GM23338 (cell line): ENCODE measurements at places on chromosomes 7 and 10. TPM values are rescaled to one million over a fixed set of nuclear protein-coding genes. Genes with fewer than 3 reads are reported as not detected.

Gene ABLIM1
- total RNA-seq = 45.1 and 46.6 TPM in 2 replicates

Gene GPR85
- total RNA-seq = 0.35 and 0.47 TPM in 2 replicates

GRCh38 chr7:8371742-8372141 lies 61.7 kb upstream of the NXPH1 start:
- DNase-seq = no peak
- H3K4me1 ChIP-seq = no peaks in the 10 kb centered on the region

- H3K36me3 ChIP-seq = no peaks in the 10 kb centered on the region; the same call in 1 of the 2 replicates
- no peaks in the 10 kb centered on the region for H3K27me3 ChIP-seq
- DNase-seq = no peak
- peak overlapping the region; percentile 82 for H3K27ac ChIP-seq
- H3K4me3 ChIP-seq = no peak overlapping the region
- no peaks in the 10 kb centered on the region for H3K4me1 ChIP-seq
Observed at GRCh38 chr7:131027287-131027773, 293.3 kb upstream of the KLF14 start.

DNA sequence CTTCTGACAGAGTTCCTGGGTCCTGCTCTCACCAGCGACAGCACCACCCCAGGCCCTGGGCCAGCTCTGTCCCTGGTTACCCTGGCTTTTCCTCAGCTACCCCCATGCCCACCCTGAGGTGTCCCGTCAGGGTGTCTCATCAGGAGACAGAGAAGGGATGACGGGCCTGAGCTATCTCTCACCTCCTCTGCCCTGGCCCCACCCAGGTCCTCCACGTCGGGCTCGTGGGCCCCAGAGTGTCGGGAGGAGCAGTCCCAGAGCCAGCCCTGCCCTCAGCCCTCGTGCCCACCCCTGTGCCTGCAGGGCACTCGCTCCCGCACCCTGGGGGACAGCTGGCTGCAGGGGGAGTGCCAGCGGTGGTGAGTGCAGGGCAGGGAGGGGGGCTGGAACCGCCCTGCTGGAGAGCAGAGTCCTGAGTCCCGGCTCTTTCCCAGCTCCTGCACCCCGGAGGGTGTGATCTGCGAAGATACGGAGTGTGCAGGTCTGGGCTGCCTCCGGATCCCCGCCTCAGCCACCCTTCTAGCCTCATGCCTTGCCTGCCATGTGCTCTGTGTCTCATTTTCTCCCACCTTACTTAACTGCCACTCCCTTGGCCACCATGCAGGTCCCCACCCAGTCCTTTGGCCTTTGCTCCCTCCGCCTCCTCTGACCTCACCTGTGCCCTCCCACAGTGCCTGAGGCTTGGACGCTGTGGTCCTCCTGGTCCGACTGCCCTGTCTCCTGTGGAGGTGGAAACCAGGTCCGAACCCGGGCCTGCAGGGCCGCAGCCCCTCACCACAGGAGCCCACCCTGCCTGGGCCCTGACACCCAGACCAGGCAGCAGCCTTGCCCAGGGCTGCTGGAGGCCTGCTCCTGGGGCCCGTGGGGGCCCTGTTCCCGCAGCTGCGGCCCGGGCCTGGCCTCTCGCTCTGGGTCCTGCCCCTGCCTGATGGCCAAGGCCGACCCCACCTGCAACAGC lies 16.7 kb upstream of the ZNF862 start:
- no peak for DNase-seq
- H3K4me1 ChIP-seq = no peaks in the 10 kb centered on the region
- H3K4me3 ChIP-seq = no peak overlapping the region
- no peaks in the 10 kb centered on the region for H3K36me3 ChIP-seq

DNA sequence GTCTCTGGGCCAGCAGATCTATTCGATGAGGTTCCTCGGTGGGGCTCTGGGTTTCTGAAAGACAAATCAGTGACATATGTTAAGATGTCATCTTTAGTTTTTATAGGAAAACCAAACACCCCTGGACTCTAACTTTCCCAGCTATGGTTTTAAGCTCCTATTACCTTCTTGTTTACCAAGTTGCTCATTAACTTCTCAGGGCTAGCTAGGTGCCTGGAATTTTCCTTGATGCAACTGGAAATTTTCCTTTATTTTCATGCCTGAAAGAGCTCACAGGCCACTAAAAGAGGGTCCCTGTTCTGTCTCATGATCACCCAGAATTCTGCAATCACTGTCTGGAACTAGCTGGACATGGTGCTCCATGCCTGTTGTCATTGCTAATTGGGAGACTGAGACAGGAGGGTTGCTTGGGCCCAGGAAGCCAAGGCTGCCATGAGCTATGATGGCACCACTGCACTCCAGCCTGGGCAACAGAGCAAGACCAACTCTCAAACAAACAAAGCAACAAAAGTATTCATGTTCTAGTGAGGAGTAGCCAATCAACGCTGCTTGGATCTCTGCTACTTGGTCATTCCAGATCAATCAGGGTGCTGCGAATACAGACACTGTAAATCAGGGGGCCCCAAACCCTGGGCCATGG lies 1173.5 kb upstream of the AUTS2 start:
- no peak for DNase-seq
- H3K4me3 ChIP-seq = no peak overlapping the region
- H3K27ac ChIP-seq = no peak overlapping the region
- H3K36me3 ChIP-seq = no peaks in the 10 kb centered on the region

Gene PRF1
- not detected in 2 replicates for total RNA-seq

- no peaks in the 10 kb centered on the region; the same call in 1 of the 2 replicates for H3K36me3 ChIP-seq
- H3K4me3 ChIP-seq = no peak overlapping the region
- peaks cover 57% of the 10 kb centered on the region for H3K4me1 ChIP-seq
- H3K27me3 ChIP-seq = no peaks in the 10 kb centered on the region
Observed at GRCh38 chr7:105647591-105647990, 66.3 kb upstream of the EFCAB10 start.

Gene CTAGE4
- total RNA-seq = 3.4 and 10.1 TPM in 2 replicates

DNA sequence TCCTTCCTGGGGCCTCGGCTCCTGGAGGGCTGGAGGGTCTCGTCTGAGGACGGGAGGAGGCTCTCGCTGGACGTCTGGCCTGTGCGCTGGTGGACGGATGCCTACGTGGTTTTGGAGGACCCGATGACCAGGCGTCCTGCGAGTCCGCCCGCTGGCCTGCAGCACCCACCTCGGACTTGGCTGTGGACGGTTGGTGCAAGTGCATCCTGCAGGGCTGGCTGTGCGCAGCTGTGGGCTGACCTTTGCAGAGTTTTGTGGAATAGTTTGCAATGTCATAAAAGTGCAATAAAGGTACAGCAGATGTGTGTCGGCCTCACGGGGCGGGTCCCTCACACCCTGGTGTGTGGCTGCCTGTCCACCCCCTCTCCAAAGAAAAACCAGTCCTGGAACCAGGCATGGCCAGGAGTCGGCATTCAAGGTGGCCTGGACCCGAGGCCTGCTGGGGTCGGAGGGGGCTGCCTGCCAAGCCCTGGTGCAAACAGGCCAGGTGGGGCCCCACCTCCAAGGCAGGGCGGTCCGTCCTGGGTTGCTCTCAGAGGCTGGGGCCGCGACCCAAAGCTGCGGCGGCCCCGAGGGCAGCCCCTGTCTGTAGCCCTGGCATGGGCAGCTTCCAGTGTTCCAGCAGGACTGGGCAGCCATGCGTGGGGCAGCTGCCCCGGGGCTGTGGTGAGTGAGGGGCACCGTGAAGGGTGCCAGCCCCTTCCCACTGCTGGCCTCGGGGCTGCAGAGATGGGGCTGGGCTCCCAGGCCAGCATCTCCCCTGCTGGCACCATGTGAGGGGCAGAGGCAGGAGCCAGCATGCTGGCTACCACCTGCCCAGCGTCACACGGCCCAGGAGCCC lies 29.3 kb upstream of the FOXL3 start:
- H3K27me3 ChIP-seq = no peaks in the 10 kb centered on the region
- H3K4me1 ChIP-seq = no peaks in the 10 kb centered on the region
- H3K4me3 ChIP-seq = no peak overlapping the region
- no peak overlapping the region for H3K27ac ChIP-seq

DNA sequence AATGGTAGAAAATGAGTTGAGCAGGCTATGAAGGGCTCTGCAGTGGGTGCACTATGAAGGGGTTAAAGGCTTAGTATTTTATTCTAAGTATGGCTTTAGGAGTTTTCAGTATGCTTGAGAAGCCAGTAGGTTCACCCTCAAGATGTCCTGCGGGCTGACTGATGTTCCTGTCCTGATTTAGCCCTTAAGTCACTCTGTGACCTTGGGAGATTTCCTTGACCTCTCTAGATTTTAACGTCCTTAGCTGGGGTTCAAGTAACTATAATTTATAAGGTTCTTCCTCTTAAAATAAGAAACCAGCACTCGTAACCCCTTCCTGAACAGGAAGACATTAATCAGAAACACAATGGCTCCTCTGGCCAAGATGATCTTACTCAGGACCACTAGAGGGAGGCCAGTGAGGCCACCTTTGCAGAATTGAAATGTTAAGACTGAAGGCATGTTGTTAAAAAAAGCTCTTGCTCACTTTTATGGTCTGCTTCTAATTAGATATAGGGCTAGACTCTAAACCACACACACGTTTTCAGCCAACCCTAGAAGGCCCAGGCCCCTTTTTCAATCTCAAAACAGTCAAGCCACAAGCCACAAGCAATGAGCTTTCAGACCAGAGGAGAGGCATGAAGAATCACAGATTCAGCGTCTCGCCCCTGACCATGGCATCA lies 41.9 kb downstream of the CDK1 start:
- no peak overlapping the region for H3K4me3 ChIP-seq
- H3K36me3 ChIP-seq = no peaks in the 10 kb centered on the region
- H3K27ac ChIP-seq = no peak overlapping the region
- peak; percentile 54 for DNase-seq

DNA sequence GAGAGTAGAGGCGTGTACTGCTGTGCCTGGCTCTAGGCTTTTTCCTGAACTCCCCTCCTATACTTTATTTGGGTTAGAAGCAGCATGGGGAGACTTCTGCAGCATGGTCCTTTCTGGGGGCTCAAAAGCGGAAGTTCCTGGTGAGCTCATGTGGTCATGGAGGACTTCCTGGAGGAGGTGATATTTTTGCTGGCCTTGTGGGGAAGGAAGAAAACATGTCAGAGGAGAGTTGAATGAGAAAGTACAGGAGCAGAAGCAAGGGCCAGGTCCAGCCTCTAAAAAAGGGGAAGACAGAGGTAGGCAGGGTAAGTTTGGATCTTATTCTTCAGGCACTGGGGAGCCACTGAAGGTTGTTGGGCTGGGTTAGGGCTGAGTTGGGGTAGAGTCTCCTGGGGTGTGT lies 45.5 kb downstream of the CASTOR2 start:
- no peaks in the 10 kb centered on the region for H3K4me1 ChIP-seq
- no peak overlapping the region for H3K27ac ChIP-seq
- no peak overlapping the region for H3K4me3 ChIP-seq
- DNase-seq = no peak

DNA sequence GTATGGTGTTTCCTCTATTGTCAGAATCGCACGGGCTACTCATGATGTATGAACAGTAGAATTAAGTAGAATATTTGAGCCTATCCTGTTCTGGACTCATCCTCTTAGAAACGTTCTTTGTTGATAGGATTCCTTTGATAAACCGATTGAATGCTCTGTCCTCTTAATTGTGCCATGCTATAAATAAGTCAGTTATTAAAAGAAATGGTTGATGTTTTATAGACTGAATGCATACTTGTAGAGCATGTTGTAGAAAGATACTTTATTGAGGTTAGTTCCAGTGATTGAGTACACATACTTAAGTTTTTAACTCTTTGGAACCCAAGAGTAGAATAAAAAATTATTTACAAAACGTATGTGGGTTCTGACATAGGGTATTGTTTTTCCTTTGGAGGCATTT lies 54.9 kb upstream of the HBP1 start:
- H3K4me1 ChIP-seq = peaks cover 7% of the 10 kb centered on the region; the same call in 1 of the 2 replicates
- H3K27ac ChIP-seq = no peak overlapping the region
- H3K27me3 ChIP-seq = no peaks in the 10 kb centered on the region

Gene CALHM2
- total RNA-seq = 2.1 and 2.7 TPM in 2 replicates
